Suprapubic skin (tissue), 4 donors: ENCODE measurements at places on chromosomes 4 and X.

- no peak for DNase-seq
These were observed 628.8 kb downstream of the ADGRL3 start for GRCh38 chr4:61828960-61829359.

DNA sequence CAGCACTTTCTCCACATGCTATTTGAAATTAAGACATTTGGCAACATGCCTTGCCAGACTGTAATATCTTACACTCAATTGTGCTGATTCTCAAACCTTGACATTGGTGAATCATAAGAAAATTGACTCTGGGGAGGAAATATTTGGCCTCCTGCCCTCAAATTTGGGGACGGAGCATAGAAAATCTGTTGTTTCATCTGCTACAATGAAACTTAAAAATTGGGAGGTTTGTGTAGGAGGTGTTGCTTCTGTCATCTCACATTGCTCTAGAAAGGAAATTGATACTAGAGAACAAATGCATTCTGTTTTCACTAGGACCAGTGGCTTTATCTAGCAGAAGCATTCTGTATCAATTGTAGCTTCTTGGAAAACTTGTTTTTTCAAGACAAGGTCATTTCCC lies 5.3 kb downstream of the OCRL start:
- DNase-seq = no peak

DNA sequence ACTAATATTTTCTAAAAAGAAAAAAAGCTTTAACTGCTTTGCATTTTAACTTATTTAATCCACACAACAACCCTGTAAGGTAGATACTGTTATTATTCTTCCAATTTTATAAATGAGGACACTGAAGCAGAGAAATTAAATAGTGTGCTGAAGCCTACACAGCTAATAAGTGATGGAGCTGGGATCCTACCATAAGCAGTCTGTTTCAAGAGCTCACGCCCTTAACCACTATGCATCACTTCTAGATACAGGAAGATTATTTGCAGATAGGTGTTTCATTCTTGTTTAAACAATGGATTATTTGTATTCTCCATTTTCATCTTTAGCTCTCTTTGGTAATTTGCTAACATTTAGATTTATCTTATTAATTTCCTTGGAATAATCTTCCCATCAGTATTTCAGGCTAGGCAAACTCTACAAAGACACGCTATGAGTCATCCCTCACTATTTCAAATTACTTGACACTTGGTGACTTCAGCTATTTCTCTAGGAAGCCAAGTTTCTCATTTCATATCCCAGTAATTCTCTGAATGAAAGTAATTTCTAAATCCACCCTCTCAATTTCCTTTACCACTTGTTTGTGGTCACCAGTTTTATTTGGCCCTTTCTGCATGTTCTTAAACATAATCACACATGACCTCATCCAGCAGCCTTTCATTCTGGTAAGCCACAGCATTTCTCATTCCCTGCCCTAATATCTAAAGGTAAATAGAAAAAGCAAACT lies 67.3 kb downstream of the ASB9 start:
- no peak for DNase-seq

- no peak for DNase-seq
These were observed 73.5 kb downstream of the WDR19 start for GRCh38 chr4:39255871-39256270.

- DNase-seq = no peak
These were observed 210.7 kb upstream of the LDB2 start for GRCh38 chr4:17109126-17109525.

GRCh38 chr4:169791527-169792156 lies 33.9 kb upstream of the HPF1 start:
- DNase-seq = no peak

DNA sequence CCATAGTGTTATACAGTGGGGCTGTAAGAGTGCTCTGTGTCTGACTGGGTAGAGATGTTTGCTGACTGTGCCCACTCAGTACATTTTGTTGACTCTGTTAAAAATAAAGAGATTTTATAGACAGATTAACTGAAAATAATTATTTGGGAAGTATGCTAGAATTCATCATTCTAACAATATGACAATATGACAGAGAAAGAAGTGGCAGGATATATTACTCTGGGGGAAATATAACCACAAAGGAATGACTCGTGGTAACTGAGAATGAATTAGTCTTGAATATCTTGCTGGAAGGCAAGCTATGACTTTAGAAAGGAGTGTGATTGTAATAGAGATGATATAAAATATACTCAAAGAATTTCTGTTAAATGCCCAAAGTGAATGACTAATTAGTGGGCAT lies 46.8 kb downstream of the TMEM165 start:
- no peak for DNase-seq

DNA sequence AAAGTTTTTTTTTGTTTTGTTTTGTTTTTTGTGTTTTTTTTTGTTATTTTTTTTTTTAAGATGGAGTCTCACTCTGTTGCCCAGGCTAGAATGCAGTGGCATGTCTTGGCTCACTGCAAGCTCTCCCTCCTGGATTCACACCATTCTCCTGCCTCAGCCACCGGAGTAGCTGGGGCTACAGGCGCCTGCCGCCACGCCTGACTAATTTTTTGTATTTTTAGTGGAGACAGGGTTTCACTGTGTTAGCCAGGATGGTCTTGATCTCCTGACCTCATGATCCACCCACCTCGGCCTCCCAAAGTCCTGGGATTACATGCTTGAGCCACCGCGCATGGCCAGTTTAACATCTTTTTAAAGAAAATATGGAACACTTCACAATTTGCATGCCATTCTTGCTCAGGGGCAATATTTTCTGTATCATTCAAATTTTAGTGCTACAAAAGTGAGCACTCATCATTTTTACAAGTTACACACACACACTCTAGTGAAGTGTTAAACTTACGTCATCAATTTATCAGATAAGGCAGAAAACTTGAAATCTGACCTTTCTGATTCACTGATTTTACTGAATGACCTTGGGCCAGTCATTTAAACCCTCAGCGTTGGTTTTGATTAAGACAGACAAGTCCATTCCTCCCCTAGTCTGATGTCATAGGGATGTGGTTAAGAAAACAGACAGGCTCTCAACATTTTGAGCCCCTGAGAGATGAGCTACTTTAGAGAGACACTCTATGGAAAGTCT lies 61.2 kb downstream of the TRIM2 start:
- no peak for DNase-seq

- DNase-seq = no peak
These were observed 14.3 kb upstream of the RAB9B start for GRCh38 chrX:103846386-103846785.

GRCh38 chr4:20378181-20378580 lies 126.5 kb downstream of the SLIT2 start:
- no peak for DNase-seq

DNA sequence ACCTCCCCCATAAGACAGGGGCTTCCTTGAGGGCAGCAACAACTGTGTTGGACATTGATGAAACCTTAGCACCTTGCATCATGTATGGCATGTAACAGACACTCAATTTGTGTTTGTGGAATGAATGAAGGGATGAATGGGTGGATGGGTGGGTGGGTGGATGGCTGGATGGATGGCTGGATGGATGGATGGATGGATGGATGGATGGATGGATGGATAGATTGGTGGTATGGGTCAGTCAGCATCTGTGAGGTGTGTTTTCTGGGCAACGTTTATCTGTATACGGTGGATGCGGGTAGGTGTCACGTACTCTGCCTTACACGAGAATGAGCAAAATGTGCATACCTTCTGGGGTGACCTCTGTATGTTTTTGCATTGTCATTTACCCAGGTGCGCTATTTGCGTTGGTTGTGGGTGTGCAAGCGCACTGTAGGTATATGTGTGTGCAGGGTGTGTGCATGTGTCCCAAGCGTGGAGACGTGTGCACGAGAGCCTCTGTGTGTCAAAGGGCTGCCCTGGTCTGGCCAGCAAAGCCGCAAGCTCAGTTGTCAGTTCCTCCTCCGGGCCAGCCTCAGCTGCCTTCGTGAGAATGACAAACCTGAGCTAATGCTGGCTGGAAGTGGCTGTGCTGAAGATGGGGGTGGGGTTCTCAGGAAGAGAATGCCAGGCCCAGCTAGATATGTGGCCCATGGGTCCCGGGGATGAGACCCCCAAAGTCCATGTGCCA lies 26.5 kb downstream of the ELF4 start:
- DNase-seq = no peak

- no peak for DNase-seq
These were observed 133.3 kb upstream of the PJA1 start for GRCh38 chrX:69298466-69299140.

DNA sequence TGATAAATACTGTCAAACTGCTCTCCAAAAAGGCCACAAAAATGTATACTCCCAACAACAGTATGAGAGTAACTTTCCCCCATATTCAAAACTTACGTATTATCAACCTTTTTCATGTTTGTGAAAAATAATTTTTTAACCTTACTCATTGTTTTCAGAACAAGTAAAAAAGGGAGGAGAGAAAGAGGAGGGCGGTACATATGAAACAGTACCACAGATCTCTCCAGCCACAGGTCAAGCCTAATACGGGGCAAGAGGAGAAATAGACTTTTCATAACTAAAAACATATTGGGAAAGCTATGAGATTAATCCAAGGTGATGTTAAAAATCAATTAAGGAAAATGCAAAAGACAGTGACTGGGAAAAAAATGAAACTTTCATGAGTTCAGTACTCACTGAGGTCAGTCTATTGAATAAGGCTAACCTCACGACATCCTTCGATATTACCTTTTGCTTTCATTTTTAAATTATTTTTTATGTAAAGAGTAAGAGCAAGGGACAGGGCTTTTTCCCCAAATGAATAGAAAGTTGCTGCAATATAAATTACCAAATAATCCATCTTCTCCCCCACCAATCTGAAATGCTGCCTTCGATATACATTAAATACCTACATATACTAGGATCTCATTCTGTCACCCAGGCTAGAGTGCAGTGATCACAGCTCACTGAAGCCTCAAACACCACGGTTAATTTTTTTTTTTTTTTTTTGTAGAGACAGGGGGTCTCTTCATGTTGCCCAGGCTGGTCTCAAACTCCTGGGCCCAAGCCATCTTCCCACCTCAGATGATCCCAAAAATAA lies 25.3 kb downstream of the FBXW7 start:
- no peak for DNase-seq

DNA sequence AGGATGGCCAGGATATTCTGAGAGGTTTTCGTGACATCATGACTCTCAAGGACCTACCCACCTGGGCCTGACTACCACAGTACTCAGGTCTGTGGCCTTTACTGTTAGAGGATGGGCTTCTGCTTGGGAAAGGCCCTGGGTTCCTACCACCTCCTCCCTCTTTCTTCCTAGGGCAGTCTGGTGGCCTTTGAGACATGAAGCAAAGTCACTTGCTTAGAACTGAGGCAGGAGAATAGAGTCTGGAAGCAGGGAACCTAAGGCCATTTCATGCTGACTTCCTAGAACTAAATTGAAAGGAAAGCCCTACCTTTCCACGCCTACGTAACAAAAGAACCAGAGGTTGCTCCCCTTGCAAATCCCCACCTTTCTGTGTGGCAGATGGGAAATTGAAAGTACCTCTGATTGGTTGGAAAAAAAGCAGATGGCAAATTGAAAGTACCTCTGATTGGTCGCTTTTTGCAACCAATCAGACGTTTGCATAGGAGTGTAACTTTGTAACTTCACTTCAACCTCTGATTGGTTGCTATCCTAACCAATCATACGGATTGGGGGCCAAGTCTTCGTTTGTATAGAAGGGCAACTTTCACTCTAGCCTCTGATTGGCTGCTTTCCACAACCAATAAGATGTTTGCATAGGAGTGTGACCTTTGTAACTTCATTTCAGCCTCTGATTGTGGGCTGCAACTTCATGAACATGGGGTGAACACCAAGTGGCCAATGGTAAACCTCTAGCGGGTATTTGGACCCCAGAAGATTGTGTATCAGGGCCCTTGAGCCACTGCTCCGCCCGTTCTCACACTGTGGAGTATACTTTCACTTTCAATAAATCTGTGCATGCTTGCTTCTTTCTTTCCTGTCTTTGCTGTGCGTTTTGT lies 9.9 kb upstream of the AKAP14 start:
- no peak for DNase-seq

- DNase-seq = no peak
These were observed 5.8 kb upstream of the CXCL8 start for GRCh38 chr4:73734530-73735001.

GRCh38 chr4:8287343-8288280 lies 18.1 kb downstream of the HTRA3 start:
- no peak for DNase-seq
